ENCODE measurements at places on chromosomes 1 and 21.

DNA sequence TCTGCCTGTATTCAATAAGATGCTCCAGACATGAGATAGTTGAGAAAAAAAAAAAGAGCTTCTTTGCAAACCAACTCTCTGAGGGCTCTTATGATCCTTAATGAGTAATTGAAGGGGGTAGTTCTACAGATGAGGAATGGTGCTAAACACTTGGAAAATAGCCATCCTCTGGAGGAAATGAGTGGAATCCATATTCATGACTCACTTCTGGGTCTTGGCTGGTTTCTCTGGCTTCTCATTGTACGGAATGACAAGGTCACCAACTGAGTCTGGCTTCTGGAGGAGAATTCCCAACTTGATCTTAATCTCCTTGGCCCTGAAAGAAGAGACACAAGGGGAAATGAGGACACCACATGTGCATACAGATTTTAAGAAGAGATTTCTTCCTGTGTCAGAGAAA is 34.7 kb downstream of the RGS5 start:
- no peak for DNase-seq

DNA sequence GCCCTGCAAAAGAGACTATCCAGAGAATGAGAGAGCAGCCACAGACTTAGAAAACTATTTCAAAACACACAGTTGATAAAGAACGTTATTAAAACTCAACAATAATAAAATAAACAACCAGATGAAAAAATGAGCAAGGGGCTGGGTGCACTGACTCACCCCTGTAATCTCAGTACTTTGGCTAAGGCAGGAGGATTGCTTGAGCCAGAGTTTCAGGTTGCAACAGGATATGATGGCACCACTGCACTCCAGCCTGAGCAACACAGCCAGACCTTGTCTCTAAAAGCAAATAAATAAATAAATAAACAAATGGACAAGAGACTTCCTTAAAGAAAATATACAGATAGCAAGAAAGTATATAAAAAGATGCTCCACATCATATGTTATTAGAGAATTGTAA is 144.6 kb downstream of the LRRIQ3 start:
- DNase-seq, result no peak

DNA sequence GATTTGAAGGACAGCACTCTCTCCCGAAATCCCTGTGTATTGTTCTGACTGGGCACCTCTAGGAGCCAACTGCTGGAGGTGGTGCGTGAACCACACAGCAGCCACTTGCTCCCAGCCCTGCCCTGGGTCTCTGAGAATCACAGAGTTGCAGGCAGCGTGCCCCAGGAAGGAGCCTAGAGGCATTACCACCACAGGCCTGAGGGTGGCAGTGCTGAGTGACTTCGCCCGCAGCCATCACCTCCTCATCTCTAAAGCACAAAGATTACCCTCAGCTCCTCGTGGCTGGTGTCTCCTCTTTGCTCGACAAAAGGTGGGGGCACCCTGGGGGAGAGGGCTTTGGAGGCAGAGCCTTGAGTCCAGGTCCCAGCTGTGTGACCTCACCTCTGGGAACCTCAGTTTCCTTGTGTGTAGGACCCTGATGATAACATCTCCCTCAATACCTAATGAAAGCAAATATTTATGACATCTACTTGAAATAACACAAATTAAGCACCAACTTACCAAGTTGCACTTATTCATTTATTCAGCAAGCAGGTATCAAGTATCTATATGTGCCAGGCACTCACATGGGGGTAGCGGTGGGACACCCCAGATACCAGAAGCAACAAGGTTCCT is 86.3 kb downstream of the VWA5B1 start:
- peak; percentile 2 for DNase-seq

DNA sequence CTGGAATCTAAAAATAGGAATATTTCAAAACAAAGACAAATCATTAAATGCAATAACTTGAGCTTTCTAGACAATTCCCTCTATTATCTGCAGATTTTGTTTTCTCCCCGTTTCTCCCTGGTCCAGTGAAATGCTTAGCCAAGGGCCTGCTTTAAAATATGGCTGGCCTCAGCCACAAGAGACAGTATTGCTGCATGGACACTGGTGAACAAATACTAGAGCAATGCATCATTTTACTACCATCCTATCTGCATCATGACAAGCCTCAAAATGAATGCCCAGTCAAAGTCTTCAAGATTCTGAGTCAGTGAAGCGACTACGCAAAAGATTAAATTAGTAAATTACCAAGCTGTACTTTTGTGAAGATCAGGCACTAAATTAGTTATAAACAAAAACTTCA is 80.5 kb downstream of the ENAH start:
- DNase-seq, result no peak

GRCh38 chr1:245585252-245585959 is 430.6 kb downstream of the KIF26B start:
- no peak for DNase-seq

DNA sequence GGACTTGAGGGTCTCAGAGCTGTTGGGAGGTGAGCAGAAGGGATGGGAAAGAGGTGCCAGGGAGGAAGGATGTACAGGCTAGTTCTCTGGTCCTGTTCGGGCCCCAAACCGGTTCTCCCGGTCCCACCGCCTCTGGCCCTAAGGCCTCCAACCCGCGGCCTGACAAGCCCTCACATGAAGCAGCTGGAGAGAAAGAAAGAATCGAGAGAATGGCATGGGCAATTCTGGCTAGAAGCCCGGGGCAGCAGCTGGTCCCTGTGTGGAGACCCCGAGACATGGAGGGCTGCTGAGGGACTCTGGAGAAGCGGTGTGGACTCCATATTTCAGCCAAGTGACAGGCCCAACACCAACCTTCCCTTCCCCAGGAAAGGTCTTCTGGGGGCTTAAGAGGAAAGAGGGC is 730 bp downstream of the CDC42SE1 start:
- no peak for DNase-seq

DNA sequence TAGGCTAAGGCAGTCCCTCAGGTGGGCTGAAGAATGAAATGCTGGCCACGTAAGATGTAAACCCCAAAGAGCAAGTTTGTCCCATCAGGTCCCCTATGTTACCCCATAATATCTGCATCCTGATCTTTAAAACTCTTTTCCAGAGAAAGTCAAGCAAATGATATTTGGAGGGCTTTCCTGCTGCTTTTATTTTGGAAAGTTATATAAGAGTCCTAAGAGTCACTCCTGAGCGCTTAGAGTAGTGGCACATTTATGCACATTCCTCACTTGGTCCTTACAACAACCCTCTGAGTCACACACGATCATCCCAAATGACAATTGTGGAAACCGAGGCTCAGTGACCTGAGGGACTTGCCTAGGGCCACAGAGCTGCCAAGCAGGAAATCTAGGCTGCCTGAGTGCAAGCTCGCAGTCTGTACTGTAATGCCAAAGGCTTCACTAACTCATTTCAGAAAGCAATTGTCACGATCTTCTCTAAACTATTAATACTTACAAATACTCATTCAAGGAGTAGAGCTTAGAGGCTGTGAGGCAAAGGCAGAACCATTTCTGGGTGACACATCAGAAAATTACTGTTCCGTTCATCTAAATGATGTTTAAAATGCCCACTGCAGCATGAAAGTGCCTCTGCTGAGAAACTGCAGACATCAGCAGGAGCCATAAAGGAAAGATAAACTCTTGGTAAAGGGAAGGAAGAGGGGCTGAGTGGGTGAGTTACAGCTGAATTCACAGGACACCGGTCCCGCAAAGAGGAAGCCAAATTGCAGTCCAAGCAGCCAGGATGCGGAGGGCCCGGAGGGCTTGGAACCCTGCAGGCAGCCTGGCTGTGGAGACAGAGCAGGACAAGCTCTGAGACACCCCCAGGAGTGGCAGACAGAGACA is 30.8 kb downstream of the CAPZB start:
- no peak for DNase-seq

GRCh38 chr1:227732586-227733308 is 2.4 kb downstream of the JMJD4 start:
- DNase-seq, result no peak

All from activated CD8-positive, alpha-beta memory T cell treated with anti-CD3 and anti-CD28 coated beads for 1 hour (primary cell).